ENCODE measurements at places on chromosomes 7 and 10.

- peak; percentile 31 for DNase-seq
Measured at GRCh38 chr10:28719789-28720436, 42.6 kb downstream of the BAMBI start.

GRCh38 chr7:22357311-22358175, 589 bp upstream of the RAPGEF5 start:
- peak; percentile 10 for DNase-seq

GRCh38 chr10:6516929-6517284, 63.2 kb downstream of the PRKCQ start:
- no peak for DNase-seq

- DNase-seq = no peak
Measured at GRCh38 chr7:15707570-15707969, 21.1 kb upstream of the MEOX2 start.

- no peak for DNase-seq
Measured at GRCh38 chr7:101395376-101395775, 32.7 kb downstream of the COL26A1 start.

DNA sequence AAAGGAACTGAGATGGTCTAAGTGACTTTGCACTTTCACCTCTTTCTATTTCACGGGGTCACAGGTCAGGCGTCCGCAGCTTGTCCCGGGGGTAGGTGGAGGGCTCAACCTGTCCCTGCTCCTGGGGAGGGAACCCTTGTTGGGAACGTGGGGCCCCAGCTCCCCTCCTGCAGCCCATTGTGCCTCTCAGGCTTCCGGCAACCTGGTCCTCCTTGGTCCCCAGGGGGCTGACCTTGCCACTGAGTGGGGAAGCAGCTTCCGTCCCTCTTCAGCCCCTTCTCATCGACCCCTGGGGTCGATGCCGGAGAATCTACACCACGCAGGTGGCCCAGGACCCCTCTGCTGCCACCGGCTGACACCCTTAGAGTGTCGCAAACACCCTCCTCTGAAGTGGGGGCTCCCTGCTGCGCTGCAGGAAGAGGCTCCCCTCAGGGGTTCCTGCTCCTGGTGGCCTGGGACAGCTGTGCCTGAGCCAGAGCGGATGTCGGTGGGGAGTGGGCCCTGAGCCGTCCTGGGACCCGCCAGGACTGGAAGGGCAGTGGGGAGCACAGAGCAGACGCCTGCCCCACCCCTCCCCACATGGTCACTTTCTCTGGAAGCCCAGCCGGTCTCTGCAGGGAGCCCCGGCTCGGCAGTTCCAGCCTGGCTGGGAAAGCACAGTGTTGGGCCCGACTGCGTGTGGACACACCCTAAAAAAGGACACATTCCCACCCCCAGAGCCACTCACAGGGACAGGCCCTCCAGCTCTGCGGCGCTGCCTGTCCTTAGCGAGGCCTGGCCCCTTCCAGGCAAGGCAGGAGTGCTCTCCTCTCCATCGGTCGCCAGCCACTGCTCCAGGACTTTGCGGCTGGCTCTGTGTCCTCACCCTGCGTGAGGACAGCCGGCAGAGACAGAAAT, 357.5 kb upstream of the SHH start:
- no peak for DNase-seq
